ENCODE measurements at places on chromosomes 4 and X.
A peak's percentile ranks its signal among the peaks of the same experiment; 100 is the strongest.

DNA sequence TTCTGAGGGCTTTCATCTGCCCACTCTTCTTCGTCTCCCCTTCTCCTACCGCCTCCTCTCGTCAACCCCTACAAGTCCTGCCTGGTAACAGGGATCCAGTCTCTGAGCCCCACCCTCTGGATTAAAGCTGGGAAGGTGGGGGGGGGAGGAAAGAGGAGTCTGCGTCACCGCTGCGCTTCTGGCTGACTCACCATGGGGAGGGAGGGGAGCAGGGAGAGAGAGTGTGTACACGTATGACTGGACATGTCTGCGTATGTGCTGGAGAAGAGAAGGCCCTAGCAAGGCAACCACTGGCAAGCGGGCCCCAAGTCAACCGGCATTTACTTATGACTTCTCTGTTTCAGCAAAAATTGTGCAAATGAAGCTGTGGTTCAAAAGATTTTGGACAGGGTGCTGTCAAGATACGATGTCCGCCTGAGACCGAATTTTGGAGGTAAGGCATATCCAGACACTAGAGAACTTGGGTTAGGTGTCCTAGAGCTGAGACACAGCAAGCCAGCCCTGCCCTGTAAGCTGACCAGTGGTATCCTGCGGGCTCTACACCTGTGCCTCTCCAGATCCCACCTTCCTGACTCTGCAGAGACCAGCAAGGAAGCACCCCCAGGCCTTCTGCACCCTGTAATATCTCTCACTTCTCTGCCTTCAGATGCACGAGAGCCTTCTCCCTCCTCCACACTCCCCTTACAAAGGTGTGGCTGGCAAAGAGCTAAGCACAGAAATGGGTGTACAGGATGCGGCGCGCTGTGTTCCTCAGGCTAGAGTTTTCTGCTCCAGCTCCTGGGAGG lies 2.5 kb downstream of the GABRQ start:
- no peaks in the 10 kb centered on the region for H3K27me3 ChIP-seq
- no peak overlapping the region for H3K27ac ChIP-seq
- H3K36me3 ChIP-seq = no peaks in the 10 kb centered on the region
- no peak for DNase-seq
- H3K4me3 ChIP-seq = no peak overlapping the region

DNA sequence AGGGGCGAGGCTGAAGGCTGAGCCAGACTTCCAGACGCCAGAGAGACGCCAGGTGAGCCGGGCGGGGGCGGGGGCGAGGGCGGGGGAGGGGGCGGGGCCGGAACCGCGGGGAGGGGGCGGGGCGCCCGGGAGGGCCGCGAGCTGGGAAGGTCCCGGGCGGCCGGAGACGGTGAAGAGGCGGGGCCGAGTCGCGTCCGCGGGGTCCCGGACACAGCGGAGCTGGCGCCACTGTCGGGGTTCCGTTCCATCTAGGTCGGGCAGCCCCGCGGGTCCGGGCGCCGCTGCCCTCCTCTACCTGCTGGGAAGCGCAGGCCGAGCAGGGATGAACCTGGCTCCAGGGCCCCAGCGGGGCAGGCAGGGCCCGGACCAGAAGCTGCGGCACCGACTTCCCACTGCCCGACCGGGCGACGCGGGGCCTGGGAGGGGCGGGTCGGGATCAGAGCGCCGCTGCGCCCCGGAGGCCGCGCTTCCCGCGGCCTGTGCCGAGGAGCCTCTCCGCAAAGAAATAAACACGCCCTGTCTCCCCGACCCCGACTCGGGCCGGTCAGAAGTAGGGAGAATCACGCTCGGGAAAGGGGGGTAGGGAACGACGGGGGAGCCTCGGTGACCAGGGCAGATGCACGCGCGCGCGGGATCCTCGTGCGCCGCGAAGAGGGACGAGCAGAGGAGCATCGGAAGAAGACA lies 10.6 kb downstream of the HMX1 start:
- no peaks in the 10 kb centered on the region for H3K36me3 ChIP-seq
- H3K27ac ChIP-seq = no peak overlapping the region
- peaks cover 1% of the 10 kb centered on the region for H3K4me1 ChIP-seq
- H3K27me3 ChIP-seq = no peaks in the 10 kb centered on the region

GRCh38 chr4:116387937-116388474 lies 697.4 kb downstream of the TRAM1L1 start:
- H3K27me3 ChIP-seq = no peaks in the 10 kb centered on the region
- no peak for DNase-seq
- H3K4me3 ChIP-seq = no peak overlapping the region
- no peak overlapping the region for H3K27ac ChIP-seq
- no peaks in the 10 kb centered on the region for H3K4me1 ChIP-seq

- no peak for DNase-seq
- H3K36me3 ChIP-seq = no peaks in the 10 kb centered on the region
- H3K27ac ChIP-seq = no peak overlapping the region
- peaks cover 3% of the 10 kb centered on the region for H3K4me1 ChIP-seq
Observed at GRCh38 chrX:17592117-17592516, 145.2 kb upstream of the SCML1 start.

GRCh38 chr4:127293496-127293895 lies 339.3 kb upstream of the INTU start:
- DNase-seq = no peak
- no peaks in the 10 kb centered on the region for H3K27me3 ChIP-seq
- H3K27ac ChIP-seq = no peak overlapping the region

- peak overlapping the region; percentile 20 for H3K4me3 ChIP-seq
- peaks cover 1% of the 10 kb centered on the region for H3K4me1 ChIP-seq
- H3K27me3 ChIP-seq = no peaks in the 10 kb centered on the region
- DNase-seq = no peak
Observed at GRCh38 chrX:19912-20571, 261.1 kb upstream of the PLCXD1 start.

GRCh38 chr4:89509708-89510281 lies 202.2 kb upstream of the GPRIN3 start:
- no peak overlapping the region for H3K27ac ChIP-seq
- H3K36me3 ChIP-seq = no peaks in the 10 kb centered on the region
- no peak for DNase-seq
- no peaks in the 10 kb centered on the region for H3K27me3 ChIP-seq
- no peak overlapping the region for H3K4me3 ChIP-seq
- H3K4me1 ChIP-seq = no peaks in the 10 kb centered on the region

DNA sequence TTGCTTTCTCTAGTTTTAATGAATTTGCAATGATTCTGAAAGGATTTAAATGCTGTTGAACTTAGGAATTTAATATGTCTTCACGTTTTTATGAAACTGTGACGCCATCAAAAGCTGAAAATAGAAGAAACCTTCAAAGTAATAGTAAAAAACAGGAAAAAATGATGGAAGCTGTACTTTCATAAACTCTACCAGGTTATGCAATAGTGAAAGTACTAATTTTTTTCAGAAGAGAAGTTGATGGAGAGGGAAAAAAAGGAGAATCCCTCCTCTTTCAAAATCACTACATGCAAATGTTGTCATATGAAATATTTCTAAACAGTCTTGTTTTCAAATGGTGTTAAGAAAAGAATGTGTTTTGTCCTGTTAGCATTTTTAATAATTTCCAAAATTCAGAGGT lies 73.6 kb downstream of the ZNF330 start:
- no peak overlapping the region for H3K4me3 ChIP-seq
- H3K4me1 ChIP-seq = no peaks in the 10 kb centered on the region
- H3K36me3 ChIP-seq = no peaks in the 10 kb centered on the region
- no peak for DNase-seq
- no peak overlapping the region for H3K27ac ChIP-seq

DNA sequence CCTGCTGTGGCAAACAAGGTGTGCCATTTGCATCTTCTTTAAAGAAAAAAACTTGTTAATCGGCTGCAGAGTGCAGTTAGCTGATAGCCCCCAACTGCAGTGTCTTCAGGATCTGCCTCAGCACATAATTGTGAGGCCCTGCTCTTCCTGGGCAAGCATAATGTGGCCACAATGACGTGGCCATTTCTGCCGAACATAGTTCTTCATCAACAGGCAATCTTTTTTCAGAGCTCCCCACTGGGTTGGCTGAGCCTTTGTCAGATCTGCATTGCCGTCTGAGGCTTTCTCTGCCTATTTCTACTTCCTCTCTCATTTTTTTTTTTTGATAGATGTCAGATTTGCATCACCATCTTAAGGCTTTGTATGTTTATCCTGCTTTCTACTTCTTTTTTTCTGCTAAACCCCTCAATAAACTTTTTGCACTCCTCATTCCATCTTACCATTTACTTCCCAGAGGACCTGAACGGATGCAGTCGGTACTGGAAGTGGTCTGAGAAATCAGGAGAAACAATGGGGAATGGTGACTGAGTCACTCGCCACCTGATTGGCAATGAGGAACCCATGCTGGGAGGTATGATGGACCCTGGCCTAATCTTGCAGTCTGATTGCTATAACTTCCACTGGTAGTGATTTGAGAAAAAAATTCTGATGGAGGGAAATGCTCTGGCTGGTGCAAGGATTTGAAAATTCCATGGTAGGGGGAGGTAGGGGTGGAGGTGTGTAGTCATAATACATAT lies 21.2 kb upstream of the TAB3 start:
- H3K4me1 ChIP-seq = no peaks in the 10 kb centered on the region
- DNase-seq = no peak
- no peaks in the 10 kb centered on the region for H3K27me3 ChIP-seq

DNA sequence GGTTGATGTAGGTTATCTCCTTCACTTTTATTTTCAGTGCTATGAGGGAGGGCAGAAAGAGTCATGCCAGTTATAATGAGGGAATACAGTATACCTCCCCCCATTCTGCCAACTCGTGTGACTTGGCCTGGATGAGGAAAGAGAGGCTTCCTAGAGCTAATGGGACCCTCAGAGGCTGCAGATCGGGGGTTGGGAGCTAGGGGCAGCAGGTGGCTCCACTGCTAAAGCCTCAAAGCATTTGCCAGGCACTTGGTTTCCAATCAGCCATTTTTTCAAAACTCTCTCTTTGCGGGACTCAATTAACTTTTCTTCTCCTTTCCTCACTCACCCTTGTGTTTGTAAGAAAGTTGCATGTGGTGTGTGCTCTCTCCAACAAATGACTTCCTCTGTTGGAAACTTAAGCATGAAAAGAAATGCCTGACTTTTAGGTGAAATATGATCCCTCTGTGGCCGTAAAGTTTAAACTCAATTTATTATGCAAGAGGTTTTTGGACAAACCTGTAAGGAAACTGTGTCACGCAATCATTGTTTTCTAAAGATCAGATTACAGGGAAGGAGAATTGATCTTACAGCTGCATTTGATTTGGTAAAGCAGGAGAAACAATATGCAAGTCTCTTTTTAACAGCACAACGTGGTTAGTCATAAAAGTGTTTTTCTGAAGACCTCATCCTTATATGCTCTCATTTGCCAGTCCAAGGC lies 7.0 kb downstream of the SFRP2 start:
- no peaks in the 10 kb centered on the region for H3K27me3 ChIP-seq
- DNase-seq = no peak
- no peak overlapping the region for H3K4me3 ChIP-seq
- H3K36me3 ChIP-seq = no peaks in the 10 kb centered on the region
- H3K4me1 ChIP-seq = no peaks in the 10 kb centered on the region
- no peak overlapping the region for H3K27ac ChIP-seq

- no peak for DNase-seq
- H3K4me3 ChIP-seq = no peak overlapping the region
- no peaks in the 10 kb centered on the region for H3K36me3 ChIP-seq
- H3K27me3 ChIP-seq = no peaks in the 10 kb centered on the region
Observed at GRCh38 chr4:136751556-136751955, 780.7 kb downstream of the PCDH18 start.

GRCh38 chr4:13984991-13985800 lies 357.7 kb upstream of the BOD1L1 start:
- H3K27me3 ChIP-seq = no peaks in the 10 kb centered on the region
- no peak overlapping the region for H3K4me3 ChIP-seq
- H3K36me3 ChIP-seq = no peaks in the 10 kb centered on the region
- H3K4me1 ChIP-seq = no peaks in the 10 kb centered on the region

GRCh38 chrX:103276581-103277002 lies at the start of gene TCEAL5:
TSS of gene TCEAL5 (minus strand) at chrX:103276750. CDS start at chrX:103274563, 2,187 bp downstream.
- H3K4me1 ChIP-seq = no peaks in the 10 kb centered on the region
- H3K36me3 ChIP-seq = no peaks in the 10 kb centered on the region
- peak; percentile 45 for DNase-seq
- H3K27ac ChIP-seq = no peak within 1 kb of the TSS
- H3K4me3 ChIP-seq = peak within 1 kb of the TSS; percentile 22

DNA sequence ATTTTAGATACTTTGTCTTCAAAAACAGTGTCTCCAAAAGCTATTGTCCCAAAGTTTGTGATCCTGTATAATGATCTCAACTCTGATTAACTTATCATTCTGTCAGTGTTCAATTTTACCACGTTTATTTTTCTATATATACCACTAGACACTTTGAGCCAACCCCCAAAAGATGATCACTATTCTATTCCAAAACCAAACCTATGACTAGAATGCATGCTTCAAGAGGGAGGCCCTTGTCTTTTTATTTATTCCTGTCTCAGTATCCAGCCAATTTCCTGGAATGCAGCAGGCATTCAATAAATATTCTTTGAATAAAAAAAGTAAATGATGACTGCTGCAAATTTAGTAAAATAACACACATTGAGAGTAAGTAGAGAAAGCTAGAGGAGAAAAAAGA lies 275.6 kb downstream of the LDB2 start:
- no peaks in the 10 kb centered on the region for H3K36me3 ChIP-seq
- no peak overlapping the region for H3K27ac ChIP-seq
- no peak for DNase-seq
- H3K4me3 ChIP-seq = no peak overlapping the region
- H3K4me1 ChIP-seq = peaks cover 3% of the 10 kb centered on the region
- no peaks in the 10 kb centered on the region for H3K27me3 ChIP-seq

DNA sequence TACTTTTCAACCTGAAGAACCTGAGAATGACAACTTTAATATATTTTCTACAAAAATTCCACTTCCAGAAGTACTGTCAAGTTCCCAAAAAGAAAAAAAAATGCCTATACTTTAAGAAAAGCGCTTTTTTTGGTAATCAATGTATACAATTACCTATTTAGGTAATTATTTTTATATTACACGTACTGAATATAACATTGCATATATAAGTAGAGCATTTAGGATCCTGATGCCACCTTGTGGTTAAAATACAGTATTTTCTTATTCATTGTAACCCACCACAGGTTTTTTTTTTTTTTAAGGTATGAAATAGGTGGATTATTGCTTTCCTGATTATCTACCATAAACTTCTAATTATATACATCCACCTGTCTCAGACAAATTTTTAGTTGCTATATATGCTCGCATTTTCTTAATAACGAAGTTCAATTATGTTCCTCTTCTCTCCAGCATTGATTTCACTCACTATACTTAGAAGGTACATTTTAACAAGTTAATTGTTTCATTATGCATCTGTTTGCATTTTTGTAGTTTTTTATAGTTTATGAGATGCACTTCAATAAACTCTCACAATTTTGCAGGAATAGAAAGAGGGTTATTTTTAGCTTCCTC lies 5.2 kb downstream of the MAP9 start:
- H3K27ac ChIP-seq = no peak overlapping the region
- no peaks in the 10 kb centered on the region for H3K4me1 ChIP-seq
- no peaks in the 10 kb centered on the region for H3K36me3 ChIP-seq
- DNase-seq = no peak
- no peaks in the 10 kb centered on the region for H3K27me3 ChIP-seq
